ENCODE measurements at places on chromosomes 2 and 18. TPM values are rescaled to one million over a fixed set of nuclear protein-coding genes. Genes with fewer than 3 reads are reported as not detected.

Gene CKAP2L
- total RNA-seq = 21.0 TPM

Gene SPP2
- total RNA-seq = not detected

Gene TMEM169
- not detected for total RNA-seq

Gene UPP2
- total RNA-seq = not detected

Gene CD8B
- total RNA-seq = not detected

Gene NDUFV2
- 233 TPM for total RNA-seq

Gene LHCGR
- not detected for total RNA-seq

Gene CDH19
- not detected for total RNA-seq

Gene CLASP1
- total RNA-seq = 38.6 TPM

Gene DOCK10
- 6.3 TPM for total RNA-seq

Gene ATP6V1C2
- not detected for total RNA-seq

Gene FZD7
- total RNA-seq = not detected

Gene ACADL
- total RNA-seq = not detected

Gene MAL
- total RNA-seq = not detected

Gene CERKL
- not detected for total RNA-seq

Gene KCNJ13
- not detected for total RNA-seq

Gene CFC1
- not detected for total RNA-seq

Data from mammary microvascular endothelial cell (primary cell).